ENCODE measurements at places on chromosomes 5 and 9. TPM values are rescaled to one million over a fixed set of nuclear protein-coding genes. Genes with fewer than 3 reads are reported as not detected.

GRCh38 chr5:171462136-171462927 lies 42.9 kb downstream of the FGF18 start:
- no peaks in the 10 kb centered on the region for H3K27me3 ChIP-seq
- no peak for DNase-seq
- no peaks in the 10 kb centered on the region for H3K36me3 ChIP-seq

DNA sequence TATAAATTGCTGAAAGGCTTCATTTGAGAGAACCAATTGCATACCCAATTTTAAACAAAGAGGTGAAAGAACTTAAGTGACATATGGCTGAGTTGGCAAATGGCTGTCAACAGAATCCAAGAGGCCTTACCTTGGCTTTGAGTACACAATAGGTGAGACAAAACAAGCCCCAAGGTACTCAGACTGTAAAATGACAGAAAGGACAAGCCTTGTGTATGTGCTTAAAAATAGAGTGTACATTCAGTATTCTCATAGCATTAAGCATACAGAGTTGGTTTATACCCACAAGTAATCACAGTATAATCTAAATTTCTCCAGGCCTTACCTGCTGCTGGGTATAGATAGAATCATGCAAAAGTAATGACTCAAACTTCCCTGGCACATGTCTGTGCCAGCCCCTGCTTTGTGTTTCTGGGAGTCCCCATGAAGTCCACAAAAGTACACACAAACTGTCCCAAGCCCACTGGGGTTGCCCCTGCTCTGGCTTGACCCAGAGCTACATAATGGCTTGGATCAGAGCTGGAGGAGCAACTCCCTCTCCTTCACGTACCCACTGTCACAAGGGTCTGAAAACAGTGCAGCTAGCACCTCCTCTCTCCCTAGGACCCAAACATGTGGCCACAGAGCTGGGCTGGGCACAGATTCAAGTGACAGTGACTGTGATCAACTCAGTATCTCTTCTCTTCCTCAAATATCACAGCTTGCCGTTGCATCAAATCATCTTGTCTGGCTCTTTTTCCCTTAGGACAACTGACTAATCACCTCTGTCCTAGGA lies 250.8 kb downstream of the ENC1 start:
- H3K4me1 ChIP-seq: peaks cover 4% of the 10 kb centered on the region
- no peaks in the 10 kb centered on the region for H3K36me3 ChIP-seq
- H3K27ac ChIP-seq: no peak overlapping the region
- H3K27me3 ChIP-seq: no peaks in the 10 kb centered on the region
- DNase-seq: no peak
- H3K4me3 ChIP-seq: no peak overlapping the region

DNA sequence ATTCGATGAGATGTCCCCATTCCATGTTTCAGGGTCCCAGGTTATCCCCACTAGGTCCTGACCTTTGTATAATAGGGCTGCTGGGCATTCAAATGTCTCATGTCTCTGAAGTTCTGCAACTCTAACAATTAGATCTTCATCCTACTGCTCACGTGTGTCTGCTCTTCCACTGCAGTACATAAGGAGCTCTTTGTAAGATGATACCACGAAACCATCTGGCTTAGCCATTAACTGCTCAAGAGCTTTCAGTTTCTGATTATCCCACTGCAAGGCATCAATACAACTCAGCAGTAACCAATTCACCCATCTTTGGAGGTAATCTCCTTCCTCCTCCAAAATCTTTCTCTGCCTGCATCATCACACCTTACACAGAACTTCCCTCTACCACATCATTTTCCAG lies 49.9 kb upstream of the PPP2CA start:
- no peaks in the 10 kb centered on the region for H3K4me1 ChIP-seq
- H3K4me3 ChIP-seq: no peak overlapping the region
- H3K36me3 ChIP-seq: no peaks in the 10 kb centered on the region

GRCh38 chr5:31664566-31664965 lies 25.6 kb downstream of the PDZD2 start:
- no peaks in the 10 kb centered on the region for H3K27me3 ChIP-seq
- H3K4me3 ChIP-seq: no peak overlapping the region
- H3K4me1 ChIP-seq: no peaks in the 10 kb centered on the region
- no peak for DNase-seq

DNA sequence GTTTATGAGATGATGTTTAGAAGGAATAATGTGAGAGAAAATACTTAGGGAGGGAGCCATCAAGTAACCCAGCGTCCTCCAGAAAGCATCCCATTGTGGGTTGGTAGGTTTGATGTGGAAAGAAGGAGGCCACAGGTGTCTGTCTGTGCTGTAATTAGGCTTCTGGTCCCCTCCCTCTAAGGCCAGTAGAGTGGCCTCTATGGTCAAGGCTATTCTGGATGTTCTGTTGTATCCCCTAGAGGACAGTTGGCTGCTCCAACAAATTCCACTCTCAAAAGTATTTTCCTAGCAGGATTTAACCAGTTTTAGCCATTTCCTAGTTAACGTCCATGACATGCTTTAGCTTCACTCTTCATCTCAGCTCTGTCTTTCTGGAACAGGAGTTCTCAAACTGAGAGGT lies 106.5 kb downstream of the EGFLAM start:
- no peak overlapping the region for H3K4me3 ChIP-seq
- no peaks in the 10 kb centered on the region for H3K36me3 ChIP-seq
- H3K27me3 ChIP-seq: peaks cover 24% of the 10 kb centered on the region

DNA sequence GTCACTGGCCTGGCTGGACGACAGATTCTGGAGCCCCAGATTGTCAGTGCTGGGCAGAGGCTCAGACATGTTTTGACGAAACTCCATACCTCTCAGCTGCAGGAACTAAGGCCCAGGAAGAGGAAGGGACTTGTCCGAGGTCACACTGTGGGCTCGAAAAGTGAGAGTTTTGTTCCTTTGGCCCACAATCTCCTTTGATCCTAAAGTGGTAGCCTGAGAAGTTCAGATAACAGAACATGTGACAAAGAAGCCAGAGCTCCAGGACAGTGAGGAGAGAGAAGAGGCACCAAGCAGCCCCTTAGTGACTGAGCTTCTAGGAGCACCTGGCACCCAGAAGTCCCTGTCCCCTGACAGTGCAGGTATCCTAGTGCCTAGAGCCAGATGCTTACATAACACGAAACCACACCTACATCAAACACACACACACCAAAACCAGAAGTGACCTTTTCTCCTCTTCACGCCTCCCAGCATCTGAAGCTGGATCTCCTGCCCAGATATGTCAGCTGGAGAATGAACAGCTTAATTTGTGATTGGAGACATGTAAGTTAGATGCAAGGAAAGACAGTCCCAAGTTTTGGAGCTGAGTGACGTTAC lies 88.9 kb downstream of the ADRB2 start:
- no peak overlapping the region for H3K27ac ChIP-seq
- H3K4me1 ChIP-seq: peaks cover 36% of the 10 kb centered on the region
- H3K4me3 ChIP-seq: no peak overlapping the region
- H3K27me3 ChIP-seq: no peaks in the 10 kb centered on the region

GRCh38 chr5:180643191-180643851 lies 6.1 kb downstream of the FLT4 start:
- no peak for DNase-seq
- no peaks in the 10 kb centered on the region for H3K36me3 ChIP-seq
- H3K4me1 ChIP-seq: peaks cover 25% of the 10 kb centered on the region
- no peaks in the 10 kb centered on the region for H3K27me3 ChIP-seq
- H3K27ac ChIP-seq: no peak overlapping the region

DNA sequence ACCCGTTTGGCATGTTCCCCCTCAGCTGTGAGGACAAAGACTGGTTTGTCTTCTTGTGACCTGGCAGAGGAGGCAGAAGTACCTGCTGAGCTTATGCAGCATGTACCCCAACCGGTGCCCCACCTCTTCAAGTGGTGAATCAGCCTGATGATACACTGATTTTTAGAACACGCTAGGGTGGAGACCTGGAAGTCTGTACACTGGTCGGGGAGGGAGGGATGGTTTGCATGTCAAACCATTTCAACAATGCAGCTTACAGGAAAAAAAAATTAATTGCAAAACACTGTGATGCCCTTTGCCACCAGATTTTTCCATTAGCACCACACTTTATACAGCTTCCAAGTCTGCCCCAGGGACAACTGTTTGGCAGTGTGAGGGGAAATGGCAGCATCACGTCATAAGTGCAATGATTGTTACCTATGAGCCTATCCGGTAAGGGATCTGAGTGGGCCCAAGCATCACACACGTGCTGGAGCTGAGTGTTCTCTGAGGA lies 155.1 kb upstream of the DMRT1 start:
- H3K4me3 ChIP-seq: no peak overlapping the region
- peaks cover 53% of the 10 kb centered on the region for H3K4me1 ChIP-seq
- peak overlapping the region; percentile 99 for H3K27ac ChIP-seq
- H3K27me3 ChIP-seq: no peaks in the 10 kb centered on the region
- DNase-seq: peak; percentile 87

DNA sequence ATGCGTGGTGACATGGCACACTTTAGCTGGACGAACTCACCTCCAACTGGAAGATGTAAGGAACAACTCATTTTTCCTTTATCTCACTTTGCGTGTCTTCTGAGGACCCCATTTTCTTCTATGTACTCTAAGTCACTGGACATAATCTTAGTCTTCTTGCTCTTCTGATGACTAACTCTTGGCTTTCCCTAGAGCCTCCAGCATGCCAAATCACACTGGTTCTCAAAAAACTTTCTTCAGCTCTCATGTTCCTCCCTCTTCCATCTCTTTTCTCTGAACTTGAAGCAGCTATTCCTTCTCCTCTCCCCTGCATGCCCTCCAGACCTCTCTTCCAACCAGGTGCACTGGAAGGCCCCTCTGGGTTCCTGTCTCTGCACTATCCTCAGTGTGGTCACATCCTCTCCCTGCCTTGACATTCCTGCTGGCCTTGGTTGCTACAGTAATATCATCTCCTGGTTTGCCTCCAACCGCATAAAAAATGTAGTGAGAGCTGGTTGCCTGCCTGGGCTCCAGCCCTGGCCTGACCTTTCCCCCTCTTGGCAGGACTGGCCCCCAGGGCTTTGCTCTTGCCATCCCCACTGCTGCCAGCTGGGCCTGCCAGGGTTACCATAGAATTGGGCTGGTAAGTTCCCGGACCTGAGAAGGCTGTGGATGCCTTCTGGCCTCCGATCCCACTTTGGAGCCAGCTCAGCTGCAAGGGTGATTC lies 44.8 kb upstream of the BNC2 start:
- H3K4me1 ChIP-seq: no peaks in the 10 kb centered on the region
- H3K36me3 ChIP-seq: no peaks in the 10 kb centered on the region
- no peaks in the 10 kb centered on the region for H3K27me3 ChIP-seq
- DNase-seq: no peak
- H3K4me3 ChIP-seq: no peak overlapping the region

- peaks cover 1% of the 10 kb centered on the region for H3K36me3 ChIP-seq
- H3K4me1 ChIP-seq: peaks cover 6% of the 10 kb centered on the region
- no peak overlapping the region for H3K27ac ChIP-seq
- H3K4me3 ChIP-seq: no peak overlapping the region
Observed at GRCh38 chr9:77756449-77756848, 108.3 kb upstream of the GNA14 start.

DNA sequence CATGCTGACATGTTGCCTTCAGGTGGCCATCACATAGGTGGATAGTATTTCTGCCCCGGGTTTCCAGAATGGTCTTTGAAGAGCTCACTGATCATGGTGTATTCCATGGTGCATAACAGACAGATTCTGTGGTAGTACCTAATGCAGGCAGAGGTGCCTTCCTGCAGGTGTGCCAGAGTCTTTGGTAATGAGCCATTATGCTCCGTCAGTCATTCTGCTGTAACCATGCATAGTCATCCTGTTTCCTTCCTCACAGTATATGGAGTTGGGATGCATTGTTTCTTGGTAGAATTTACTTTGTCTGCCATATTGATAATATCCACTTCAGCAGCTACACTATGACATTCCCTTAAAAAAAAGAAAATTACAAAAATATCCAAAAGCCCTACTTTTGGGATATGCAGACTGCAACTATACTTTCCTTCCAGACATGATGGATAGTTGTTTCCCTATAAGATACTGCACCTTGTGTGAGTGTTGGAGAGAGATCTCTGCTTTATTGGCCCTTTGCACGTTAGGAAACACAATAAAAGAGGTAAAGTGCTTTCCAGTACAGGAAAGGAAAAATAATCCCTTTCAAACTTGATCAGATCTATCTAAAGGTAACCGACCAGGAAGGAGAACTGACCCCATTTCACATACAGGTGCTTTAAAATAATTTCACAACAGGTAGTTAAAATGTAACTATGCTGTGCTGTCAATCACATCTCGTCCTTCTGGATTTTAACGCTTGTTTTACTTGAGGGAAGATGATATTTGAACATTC lies 537.5 kb upstream of the WWC1 start:
- H3K27me3 ChIP-seq: no peaks in the 10 kb centered on the region
- no peaks in the 10 kb centered on the region for H3K36me3 ChIP-seq
- no peak overlapping the region for H3K4me3 ChIP-seq
- H3K27ac ChIP-seq: no peak overlapping the region
- H3K4me1 ChIP-seq: no peaks in the 10 kb centered on the region

- DNase-seq: peak; percentile 92
- H3K4me1 ChIP-seq: peaks cover 30% of the 10 kb centered on the region
- H3K36me3 ChIP-seq: no peaks in the 10 kb centered on the region
- peak overlapping the region; percentile 21 for H3K27ac ChIP-seq
- H3K27me3 ChIP-seq: no peaks in the 10 kb centered on the region
Observed at GRCh38 chr9:22211588-22212360, 202.7 kb upstream of the CDKN2B start.

- H3K27me3 ChIP-seq: peaks cover 11% of the 10 kb centered on the region
- no peak overlapping the region for H3K4me3 ChIP-seq
- no peaks in the 10 kb centered on the region for H3K4me1 ChIP-seq
- H3K27ac ChIP-seq: no peak overlapping the region
Observed at GRCh38 chr5:142078221-142078620, 30.4 kb upstream of the NDFIP1 start.

DNA sequence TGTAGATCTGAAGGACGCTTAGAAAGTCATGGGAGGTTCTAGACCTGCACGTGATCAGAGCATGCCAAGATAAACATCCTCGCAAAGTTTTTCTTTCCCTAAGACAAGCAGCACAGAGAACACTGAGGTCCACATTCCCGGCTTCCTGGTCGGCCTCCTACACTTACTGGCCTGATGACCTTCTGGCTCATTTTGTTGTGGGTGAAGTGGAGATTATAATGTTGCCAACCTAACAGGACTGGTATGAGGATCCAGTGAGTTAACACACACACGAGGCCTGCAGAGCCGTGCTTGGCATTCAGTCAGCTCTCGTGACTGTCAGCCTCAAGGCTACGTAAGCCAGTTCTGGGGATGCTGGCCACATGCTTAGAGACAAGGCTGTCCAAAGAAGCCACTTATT lies 186.0 kb downstream of the TENT4A start:
- no peak for DNase-seq
- H3K27me3 ChIP-seq: no peaks in the 10 kb centered on the region
- H3K27ac ChIP-seq: no peak overlapping the region
- no peaks in the 10 kb centered on the region for H3K4me1 ChIP-seq
- no peak overlapping the region for H3K4me3 ChIP-seq

POU4F3 gene
- not detected for total RNA-seq

F2RL1 gene
- 21.9 TPM for total RNA-seq

SLC36A3 gene
- total RNA-seq: not detected

RXRA gene
- 37.4 TPM for total RNA-seq

IRF1 gene
- total RNA-seq: 17.7 TPM

SLC6A7 gene
- total RNA-seq: not detected

FOXD4 gene
- 0.42 TPM for total RNA-seq

DBN1 gene
- total RNA-seq: 336 TPM

PTGER4 gene
- total RNA-seq: 23.6 TPM
